ENCODE measurements at places on chromosomes 2 and 18.

GRCh38 chr18:48295586-48296311 lies 113.4 kb downstream of the ZBTB7C start:
- DNase-seq = peak; percentile 64

- no peak for DNase-seq
Observed at GRCh38 chr2:41394541-41394940, 653.3 kb upstream of the PKDCC start.

GRCh38 chr2:230124235-230124634 lies 55.5 kb upstream of the SLC16A14 start:
- DNase-seq = no peak

DNA sequence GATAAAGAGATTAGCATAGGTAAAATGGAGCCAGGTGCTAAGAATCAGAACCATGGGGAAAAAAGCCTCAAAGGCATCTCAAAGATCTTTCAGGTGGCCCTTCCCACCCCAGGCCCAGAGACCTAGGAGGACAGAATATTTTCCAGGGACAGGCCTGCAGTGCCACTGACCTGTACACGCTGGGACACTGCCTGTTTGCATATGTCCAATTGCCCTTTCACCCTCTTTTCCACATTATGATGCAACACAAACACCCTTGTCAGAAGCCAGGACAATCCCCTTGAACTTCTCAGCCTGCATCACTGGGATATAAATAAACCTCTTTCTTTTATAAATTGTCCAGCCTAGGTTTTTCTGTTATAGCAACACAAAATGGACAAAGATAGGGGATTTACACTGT lies 419.1 kb downstream of the TRIB2 start:
- DNase-seq = no peak

GRCh38 chr2:75705921-75706320 lies 4.8 kb downstream of the GCFC2 start:
- no peak for DNase-seq

DNA sequence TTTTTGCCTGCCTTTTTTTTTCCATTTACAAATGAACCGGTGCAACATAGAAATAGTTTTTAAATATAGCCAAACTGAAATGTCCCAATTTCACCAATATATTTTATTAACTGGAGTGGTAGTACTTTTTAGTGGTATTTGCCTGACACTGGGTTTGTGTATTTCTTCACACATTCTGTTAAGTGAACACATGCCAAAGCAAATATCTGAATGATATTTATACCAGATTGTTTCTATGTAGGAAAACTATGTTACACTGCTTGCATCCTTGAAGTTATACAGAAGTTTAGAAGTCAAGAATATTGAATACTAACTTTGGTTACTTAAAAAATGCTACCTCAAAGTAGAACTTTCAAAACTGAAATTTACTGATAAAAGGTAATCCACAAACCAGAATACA lies 19.4 kb upstream of the ITPRID2 start:
- DNase-seq = no peak

GRCh38 chr18:50742952-50743351 lies 76.9 kb downstream of the MRO start:
- no peak for DNase-seq

DNA sequence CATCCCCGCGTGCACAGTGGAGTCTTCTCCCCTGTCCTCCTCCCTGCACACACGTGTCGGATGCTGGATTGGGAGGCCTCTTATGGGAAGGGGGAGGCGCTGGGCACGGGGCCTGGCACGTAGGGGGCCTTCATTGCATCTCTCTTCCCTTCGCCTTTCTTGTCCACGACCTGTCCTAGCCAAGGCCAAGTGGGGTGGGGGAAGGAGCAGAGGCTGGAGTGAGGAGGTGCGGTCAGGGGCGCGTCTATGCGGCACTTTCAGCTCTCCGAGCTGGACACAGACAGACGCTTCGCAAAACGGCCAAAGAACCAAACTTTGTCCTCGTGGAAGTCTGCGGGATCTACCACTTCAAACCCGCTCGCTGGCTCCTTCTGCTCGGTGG lies 13.4 kb downstream of the ALPG start:
- peak; percentile 34 for DNase-seq

- DNase-seq = peak; percentile 34
Observed at GRCh38 chr2:134603966-134604365, 114.8 kb downstream of the TMEM163 start.

GRCh38 chr2:46045888-46046287 lies 251.3 kb upstream of the EPAS1 start:
- no peak for DNase-seq

GRCh38 chr2:215828528-215829184 lies 184.7 kb downstream of the MREG start:
- DNase-seq = no peak

DNA sequence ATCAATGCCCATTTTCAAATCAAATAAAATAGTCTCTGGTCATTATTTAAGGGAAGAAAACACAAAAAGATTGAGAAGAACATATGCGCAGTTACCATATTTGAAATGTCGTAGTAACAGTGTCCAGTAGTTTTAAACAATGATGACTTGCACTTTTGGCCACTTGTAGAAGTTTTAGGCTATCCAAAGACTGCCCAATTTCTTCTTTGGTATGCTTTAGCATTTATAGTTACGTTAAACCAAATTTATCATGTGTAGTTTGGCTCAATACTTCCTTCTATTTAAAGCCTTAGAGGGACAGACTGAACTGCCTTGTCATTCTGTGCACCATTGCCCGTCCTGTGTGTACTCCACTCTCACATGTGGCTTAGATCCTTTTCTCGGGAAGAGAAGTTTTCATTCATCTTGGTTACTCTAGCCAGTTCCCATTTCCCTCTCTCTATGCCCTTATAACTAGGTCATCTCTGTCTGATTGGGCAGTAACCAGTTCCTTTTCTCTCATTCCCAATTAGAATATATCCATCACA lies 84.8 kb upstream of the TTN start:
- DNase-seq = no peak

DNA sequence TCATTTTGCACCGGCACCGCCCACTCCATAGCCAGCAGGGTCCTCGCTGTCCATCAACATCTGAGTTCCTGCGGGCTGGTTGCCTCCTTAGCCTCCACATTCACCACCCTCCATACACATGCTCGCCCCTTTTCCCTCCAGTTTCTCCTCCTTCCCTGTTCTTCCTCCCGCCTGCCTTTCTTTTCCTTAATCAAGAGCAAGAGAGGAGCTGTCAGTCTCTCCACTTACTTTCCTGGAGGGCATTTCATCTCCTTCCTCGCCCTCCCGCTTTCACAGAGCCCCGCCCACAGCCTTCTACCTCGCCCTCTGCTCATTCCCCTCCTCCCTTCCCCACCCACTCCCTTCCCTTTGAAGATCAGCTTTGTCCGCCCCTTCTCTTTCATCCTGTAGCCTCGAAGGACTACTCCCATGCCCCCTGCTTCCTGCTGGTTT lies 13.8 kb upstream of the ZBTB7C start:
- no peak for DNase-seq

- DNase-seq = no peak
Observed at GRCh38 chr2:30034052-30034775, 112.6 kb upstream of the YPEL5 start.

- peak; percentile 70 for DNase-seq
Observed at GRCh38 chr18:48948112-48949049, 2.4 kb downstream of the SMAD7 start.

DNA sequence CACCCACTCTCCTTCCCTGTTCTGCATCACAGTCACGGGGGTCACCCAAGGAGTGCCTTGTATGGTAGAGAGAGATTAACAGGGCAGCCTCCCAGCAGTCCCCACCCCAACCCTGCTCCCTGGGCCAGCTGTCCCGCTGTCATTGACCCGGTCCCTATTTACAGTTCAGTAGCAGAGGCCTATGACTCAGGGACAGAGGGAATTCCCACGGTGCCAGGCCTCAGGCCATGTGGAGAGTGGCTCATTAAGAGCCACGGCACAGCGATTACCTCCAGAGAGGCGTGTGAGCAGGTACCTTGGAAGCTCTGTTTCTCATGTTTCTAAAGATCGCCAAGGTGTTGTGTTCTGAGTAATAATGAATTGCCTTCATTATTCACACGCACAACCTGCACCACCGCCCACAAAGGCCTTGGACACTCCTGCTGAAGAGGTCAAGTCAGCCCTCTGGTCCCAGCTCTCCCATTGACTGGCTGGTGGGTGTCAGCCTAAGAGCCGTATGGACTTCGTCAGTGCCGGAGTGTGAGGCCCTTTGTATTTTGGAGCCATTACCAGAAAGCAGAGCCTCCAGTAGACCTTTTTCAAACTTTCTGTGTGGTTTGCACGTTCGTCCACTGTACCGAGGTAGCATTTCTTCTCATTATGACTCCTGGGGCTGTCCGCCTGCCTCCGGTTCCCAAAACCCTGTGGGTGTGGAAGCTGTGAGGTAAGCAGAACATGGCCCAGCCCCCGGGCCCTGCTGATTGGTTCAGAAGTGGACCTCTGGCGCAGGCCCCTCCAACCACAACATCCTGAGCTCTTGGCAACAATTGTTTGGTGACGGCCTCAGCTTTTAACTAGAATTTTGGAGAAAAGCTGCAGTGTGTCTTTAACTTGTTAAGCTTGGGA lies 47.0 kb downstream of the SERTAD2 start:
- DNase-seq = no peak

DNA sequence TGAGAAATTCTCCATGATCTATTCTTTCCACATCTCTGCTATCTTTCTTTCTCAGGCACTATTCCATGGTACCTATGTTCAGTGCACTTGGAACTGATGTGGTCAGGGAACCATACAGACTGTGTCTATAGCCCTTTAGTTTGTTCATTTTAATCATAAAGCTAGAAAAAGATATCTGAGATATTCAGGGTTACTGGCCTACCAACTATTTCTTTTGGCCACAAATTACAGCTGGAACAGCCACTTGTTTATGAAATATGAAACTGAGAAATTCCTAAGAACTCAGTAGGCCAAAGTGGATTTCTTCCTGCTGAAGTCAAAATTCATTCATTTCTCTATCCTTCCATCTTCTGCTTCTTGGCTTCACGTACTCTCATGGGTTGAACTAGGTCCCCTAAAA lies 22.8 kb upstream of the LYPD1 start:
- DNase-seq = no peak

DNA sequence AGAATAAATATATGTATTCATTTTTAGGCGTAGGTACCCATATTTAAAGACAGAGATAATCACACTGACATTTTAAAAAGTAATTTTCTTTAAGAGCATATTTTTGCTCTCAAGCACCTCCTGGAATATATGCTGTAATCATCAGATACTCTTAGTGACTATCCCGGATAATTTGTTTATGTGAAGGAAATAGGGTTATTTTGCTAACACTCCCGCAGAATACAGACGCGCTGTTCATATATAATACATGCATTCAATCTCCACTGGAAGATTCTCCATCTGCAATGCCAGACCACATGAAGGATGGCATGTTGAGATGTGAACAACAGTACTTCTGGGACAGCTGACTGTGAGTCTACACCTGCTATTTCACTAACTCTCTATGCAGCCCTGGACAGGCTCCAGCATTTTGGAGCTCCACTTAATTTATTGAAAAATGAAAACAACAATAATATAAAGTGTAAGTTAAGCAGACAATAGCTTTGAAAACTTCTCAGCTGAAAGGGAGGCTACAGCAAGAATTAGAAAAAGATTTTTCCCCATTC lies 430.6 kb downstream of the TMX3 start:
- DNase-seq = no peak

- no peak for DNase-seq
Observed at GRCh38 chr2:109256111-109256510, 127.1 kb downstream of the SH3RF3 start.

DNA sequence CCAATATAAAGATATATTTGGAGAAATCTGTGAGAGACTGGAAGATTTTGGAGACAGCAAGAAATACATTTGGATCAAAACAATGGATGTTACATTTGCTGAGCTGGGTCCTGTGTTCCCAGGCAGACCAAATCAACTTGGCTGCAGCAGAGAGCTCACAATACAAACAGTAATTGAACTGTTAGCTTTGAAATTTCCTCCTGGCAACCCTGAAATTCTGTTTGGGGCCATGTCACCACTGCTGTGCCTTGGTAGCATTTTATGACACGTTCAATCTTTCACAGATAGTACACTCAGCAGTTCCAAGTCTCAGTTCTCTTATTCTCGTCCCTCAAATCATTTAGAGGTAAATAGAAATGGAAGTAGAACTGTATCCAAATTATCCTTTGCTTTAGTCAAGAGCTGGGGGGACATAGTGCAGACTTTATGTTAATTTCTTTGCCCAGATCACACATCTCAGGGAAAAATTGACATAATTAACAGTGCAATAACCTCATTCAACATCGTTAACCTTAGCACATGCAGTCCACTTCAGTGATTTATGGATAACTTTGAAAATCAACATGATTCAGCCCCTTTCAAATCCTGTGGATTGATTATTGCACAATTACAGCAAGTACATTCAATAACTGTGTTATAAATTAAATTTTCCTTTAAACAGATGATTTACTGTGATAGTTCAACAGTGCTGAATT lies 277.4 kb upstream of the MC4R start:
- DNase-seq = no peak

GRCh38 chr18:48151421-48152065 lies 221.1 kb upstream of the SMAD2 start:
- DNase-seq = no peak

- no peak for DNase-seq
Observed at GRCh38 chr18:24259869-24260641, 121.2 kb downstream of the CABYR start.

- no peak for DNase-seq
Observed at GRCh38 chr2:25030702-25031101, 11.2 kb upstream of the EFR3B start.

GRCh38 chr2:98761267-98761781 lies 30.4 kb upstream of the MGAT4A start:
- DNase-seq = no peak

- DNase-seq = no peak
Observed at GRCh38 chr18:33673689-33674088, 95.7 kb downstream of the ASXL3 start.

- peak; percentile 30 for DNase-seq
Observed at GRCh38 chr2:45860136-45861121, 209.0 kb downstream of the PRKCE start.

GRCh38 chr2:33777786-33778185 lies 178.7 kb upstream of the FAM98A start:
- DNase-seq = no peak

DNA sequence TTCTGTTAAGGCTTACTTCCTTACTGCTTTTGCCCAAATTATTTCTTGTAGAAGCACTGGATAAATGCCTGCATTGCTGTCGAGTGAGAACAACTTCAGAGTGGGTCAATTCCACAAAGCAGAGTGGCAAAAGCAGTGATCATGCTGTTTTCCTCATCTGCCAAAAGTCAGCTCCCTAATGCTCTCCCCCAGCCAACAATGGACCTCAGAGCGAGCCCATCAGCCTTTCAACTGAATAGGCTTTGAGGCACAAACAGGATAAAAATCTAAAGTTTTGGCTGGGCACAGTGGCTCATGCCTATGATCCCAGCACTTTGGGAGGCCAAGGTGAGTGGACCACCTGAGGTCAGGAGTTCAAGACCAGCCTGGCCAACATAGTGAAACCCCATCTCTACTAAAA lies 222.7 kb downstream of the TCF4 start:
- no peak for DNase-seq

DNA sequence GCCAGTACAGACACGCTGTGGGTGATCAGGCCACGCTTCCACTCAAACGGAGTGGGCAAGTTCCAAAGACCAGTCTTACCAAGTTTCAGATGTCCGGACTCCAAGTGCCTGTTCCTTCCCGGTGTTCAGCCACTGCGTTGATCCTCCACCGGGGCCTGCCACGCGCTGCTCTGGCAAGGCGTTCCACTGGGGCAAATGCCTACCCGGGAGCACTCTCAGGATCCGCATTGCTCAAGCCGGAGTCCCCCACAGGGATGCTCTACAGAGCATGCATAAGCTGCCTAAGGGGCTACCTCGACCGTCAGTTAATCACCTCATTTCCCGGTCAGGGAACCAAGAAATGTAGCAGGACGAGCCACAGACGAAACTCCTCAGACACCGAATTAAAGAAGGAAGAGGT lies 37.0 kb upstream of the CLASP1 start:
- no peak for DNase-seq

GRCh38 chr18:32730068-32730467 lies 42.8 kb downstream of the KLHL14 start:
- DNase-seq = no peak
